ENCODE measurements at places on chromosomes 2 and 18.

DNA sequence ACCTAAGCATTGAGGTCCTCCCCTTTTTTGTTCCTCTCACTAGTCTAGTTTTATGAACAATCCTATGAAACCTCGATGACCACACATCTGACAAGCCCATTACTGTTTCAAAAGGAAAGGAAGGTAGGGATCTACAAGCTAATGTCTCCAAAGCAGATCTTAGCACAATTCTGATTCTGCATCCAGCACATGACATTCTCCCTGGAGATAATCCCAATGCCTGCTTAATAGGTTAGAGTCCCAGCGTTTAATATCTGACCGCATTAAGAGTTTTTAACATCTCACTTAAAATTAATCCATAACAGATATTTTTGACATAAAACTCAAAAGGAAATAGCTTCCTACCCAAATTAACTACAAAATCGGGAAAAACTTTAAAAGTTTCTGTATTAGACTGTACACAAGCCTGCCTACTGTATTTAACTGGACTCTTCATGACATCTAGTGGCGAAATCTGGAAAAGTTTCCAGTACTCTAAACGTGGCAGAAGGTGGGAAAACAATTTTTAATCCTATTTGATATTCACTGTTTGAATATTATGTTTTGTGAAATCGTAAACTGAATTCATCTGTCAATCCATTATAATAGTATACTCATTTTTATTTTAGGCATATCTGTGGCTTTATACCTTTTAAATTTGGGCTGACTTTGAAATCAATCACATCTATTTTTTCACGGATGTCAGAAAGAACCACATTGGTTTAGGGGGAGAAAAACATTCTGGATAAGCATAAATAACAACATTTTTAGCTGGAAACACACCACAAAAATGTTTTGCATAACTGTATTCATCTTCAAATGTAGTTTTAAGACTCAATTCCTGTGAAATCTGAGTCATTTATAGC lies 62.4 kb downstream of the TXNL1 start:
- no peak for DNase-seq

GRCh38 chr2:237486819-237487448 lies at the start of gene MLPH:
Gene MLPH (plus strand): TSS chr2:237487251. CDS start chr2:237493427, 6,176 bp downstream.
- no peak for DNase-seq

- no peak for DNase-seq
Measured at GRCh38 chr2:105231232-105231619, 10.3 kb upstream of the GPR45 start.

DNA sequence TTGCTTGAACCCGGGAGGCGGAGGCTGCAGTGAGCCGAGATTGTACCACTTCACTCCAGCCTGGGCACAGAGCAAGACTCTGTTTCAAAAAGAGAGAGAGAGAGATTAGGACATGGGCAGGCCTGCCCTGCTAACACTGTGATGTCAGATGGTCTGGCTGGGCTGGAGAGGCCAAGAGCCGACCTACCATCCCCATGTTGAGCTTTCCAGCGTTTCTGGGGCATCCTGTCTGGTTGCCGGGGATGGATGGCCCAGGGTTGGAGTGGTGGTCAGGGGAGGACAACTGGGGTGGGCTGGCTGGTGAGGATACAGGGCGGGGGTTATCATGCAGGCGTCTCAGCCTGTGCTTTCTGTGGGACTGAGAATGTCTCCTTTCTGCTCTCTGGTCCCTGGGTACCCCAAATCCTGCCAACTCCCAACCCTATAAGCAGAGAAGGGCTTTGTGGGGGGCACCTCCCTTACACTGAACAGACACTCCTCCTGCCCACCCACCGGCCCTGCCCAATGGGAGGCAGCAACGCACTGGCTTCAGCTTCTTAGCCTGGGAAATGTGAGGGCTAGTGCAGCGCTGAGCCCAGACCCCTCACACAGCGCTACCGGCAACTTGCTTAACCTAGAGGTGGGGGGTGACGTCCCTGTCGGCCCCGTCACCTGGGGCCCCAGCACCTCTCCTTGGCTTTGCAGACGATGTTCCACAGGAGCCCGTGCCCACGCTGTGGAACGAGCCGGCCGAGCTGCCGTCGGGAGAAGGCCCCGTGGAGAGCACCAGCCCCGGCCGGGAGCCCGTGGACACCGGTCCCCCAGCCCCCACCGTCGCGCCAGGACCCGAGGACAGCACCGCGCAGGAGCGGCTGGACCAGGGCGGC lies 5.4 kb downstream of the SNORC start:
- no peak for DNase-seq

DNA sequence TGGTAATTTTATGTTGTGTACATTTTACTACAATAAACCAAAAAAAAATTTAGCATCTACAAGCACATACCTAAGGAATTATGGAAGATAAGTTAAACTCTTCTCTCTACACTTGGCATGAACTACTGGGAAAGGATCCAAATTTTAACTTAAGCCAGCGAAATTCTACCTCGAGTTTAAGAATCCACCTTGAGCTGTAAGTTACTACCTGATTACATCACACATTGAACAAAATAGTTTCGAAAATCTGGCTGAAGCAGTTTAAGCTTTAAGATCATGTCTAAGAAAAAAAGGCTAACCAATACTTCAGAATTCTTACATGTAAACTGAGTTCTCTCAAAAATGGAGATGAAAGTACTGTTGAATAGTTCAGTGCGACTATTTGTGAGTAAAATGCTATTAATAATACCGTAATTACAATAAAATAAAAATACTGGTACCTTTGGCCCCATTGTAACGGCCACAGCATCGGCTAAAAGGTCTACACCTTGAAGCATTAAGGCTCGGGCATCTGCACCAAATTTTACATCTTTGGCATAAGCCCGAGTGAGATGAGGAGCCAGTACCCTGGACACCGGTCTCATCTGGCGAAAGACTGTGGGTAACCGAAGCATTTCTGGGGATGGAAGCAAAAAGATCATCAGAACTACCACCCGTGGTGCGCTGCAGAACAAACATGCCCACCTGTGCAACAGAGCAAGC lies 1.3 kb downstream of the HSPD1 start:
- no peak for DNase-seq

DNA sequence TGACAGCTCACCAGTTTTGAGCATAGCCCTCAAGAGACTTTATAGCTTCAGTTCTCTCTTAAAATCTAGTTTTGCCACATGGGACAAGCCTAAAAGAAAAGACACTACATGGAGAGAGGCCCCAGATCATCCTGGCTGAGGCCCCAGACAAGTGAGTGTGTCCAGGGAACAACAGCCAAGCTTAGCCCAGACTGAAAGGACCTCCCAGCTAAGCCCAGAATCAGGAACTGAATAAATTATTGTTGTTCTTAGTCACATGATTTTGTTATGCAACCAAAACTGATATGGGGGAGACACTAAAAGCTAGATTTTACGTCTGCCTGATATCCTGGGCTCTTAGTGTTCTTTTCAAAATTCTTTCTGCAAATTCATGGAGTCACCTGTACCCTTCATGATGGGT lies 29.3 kb upstream of the LBH start:
- DNase-seq = no peak

DNA sequence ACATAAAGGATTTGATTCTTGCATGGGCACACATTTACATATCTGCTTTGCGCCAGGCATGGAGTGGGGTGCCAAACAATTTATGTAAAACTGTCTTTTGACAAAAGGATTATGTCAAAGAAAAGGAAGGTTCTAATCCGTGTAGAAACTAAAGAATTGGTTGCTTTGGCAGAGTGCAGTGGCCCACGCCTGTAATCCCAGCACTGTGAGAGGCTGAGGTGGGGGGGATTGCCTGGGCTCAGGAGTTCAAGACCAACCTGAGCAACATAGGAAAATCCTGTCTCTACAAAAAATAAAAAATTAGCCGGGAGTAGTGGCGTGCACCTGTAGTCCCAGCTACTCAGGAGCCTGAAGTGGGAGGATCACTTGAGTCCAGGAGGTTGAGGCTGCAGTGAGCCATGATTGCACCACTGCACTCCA lies 1.1 kb upstream of the MTERF4 start:
- no peak for DNase-seq

GRCh38 chr2:48313036-48313877 lies 216.7 kb upstream of the STON1 start:
- DNase-seq = no peak

DNA sequence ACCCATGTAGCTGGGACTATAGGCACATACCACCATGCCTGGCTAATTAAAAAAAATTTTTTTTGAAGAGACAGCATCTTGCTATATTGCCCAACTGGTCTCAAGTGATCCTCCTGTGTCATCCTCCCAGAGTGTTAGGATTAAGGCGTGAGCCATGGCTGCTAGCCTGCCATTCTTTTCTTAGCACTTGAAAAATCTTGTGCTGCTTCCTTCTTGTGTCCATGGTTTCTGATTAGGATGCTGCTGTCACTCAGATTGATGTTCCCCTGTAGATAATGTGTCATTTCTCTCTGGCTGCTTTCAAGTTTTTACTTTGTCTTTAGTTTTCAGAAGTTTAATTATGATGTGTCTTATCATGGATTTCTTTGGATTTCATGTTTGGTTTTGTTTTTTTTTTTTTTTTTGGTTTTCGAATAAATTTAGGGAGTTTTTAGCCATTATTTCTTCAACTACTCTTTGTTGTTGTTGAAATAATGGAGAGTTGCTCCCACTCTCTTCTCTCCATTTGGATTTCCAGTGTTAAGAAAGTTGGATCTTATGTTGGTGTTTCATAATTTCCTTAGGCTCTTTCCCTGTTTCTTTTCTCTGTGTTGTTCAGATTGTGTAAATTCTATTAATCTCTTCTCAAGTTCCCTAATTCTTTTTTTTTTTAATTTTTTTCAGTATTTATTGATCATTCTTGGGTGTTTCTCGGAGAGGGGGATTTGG lies 2.5 kb downstream of the ATP9B start:
- no peak for DNase-seq

DNA sequence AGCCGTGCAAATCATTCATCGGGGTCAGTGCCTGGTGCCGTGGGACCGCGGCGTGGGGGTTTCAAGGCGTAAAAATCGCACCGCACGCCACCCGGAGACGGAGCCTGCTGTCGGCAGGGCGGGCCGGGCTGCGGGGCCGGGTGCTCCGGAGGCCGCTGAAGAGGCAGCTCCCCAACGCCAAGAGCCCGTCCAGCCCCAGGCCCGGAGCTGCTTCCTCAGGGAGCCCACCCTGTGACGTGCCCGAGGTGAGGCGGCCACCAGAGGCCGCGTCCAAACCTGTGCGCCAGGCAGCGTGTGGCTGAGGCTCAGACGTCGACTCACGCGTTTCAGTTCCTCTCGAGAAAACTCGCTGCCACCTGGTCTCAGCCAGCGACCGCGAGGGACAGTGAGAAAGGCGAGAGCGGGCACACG lies 98.1 kb downstream of the NFATC1 start:
- DNase-seq = no peak

DNA sequence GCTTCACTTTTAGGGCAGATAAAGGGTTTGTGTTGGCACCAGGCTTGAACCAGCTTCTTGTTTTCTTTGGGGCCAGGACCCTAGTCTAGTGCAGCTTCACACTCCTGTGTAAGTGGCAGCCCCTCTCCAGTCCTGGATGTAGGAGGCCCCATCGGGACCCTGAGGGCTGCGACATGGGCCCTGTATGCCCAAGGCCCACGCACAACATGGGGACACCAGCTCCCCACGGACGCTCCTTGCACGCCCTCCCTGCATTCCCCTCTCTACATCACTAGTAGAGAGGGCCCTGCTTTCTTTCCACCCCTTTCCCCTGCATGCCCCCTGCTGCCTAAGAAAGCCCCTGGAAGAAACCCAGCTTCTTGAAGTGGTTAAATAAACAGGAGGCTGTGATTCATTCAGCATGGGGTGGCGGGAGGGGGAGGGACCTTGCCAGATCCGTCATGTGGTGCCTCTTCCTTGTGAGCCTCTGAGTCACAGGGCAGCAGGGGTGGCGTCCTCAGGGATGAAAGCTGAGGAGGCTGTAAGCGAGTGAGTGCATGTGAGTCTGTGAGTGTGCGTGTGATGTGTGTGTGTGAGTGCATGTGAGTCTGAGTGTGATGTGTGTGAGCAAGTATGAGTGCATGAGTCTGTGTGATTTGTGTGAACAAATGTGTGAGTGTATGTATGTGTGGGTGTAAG lies 42.5 kb downstream of the COPS8 start:
- no peak for DNase-seq

GRCh38 chr18:48943333-48943732 lies 7.4 kb downstream of the SMAD7 start:
- no peak for DNase-seq

GRCh38 chr2:197145471-197146056 lies 165.0 kb downstream of the ANKRD44 start:
- DNase-seq = peak; percentile 7

GRCh38 chr2:11757101-11757500 lies 10.7 kb downstream of the LPIN1 start:
- no peak for DNase-seq

- DNase-seq = no peak
Measured at GRCh38 chr18:23069481-23069880, 65.8 kb upstream of the CABLES1 start.

DNA sequence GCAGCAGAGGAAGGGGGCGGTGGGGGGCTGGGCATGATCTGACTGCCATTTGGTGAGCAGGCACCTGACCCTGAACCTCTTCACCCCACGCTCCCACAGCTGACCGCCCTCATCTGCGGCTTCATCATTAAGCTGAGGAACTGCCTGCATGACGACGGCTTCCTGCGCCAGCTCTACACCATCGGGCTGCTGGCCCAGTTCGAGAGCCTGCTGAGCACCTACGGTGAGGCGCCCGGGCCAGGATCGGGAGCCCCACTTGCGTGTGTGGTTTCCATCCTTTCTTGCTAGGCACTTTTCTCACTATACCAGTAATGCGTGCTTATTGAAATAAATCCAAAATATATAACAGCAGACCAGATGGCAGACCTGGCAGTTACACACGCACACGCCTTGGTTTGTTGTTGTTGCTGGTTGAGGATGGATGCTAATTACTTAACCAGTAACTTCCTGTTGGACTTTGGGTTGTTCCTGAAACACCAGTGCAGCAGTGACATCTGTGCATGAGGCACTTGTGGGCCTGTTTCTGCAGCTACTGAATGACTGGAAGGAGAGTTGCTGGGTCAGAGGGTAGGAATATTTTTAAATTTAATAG lies 43.7 kb downstream of the COA5 start:
- no peak for DNase-seq

DNA sequence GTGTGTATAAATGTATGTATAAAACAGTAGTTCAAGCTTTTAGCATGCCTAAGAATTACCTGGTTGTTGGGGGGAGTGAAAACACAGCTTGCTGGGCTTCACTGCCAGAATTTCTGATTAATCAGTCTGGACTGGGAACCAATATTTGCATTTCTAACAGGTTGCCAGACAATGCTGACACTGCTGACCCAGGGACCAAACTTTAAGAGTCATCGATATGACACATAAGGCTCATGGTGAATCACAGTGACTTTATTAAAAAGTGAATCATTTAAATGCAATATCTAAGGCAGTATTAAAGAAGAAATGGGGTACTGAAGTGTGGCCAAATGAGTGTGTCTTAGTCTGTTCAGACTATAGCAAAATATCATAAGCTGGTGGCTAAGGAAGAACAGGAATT lies 195.9 kb upstream of the DTNA start:
- no peak for DNase-seq

All from T-helper 22 cell (primary cell).